RCC 7860 (cell line): ENCODE measurements at places on chromosomes 2 and 18.

DNA sequence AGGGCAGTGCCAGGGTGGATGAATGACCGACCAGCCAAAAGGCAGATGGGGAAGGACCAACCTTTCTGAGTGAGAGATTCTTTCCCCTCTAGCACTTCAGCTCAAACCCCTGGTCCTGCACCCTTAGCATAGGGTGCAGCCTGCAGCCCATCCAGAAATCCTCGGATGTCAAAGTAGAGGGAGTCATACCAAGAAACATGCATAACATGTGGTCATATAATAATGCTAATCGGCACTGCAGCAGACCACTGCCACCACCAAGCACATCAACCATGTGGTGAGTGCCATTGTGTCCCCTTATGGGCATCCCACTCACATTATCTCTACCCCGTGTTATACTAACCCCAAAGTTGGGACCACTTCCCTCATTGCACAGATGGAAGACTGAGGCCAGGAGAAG lies 17.7 kb downstream of the ATOH8 start:
- DNase-seq = no peak

DNA sequence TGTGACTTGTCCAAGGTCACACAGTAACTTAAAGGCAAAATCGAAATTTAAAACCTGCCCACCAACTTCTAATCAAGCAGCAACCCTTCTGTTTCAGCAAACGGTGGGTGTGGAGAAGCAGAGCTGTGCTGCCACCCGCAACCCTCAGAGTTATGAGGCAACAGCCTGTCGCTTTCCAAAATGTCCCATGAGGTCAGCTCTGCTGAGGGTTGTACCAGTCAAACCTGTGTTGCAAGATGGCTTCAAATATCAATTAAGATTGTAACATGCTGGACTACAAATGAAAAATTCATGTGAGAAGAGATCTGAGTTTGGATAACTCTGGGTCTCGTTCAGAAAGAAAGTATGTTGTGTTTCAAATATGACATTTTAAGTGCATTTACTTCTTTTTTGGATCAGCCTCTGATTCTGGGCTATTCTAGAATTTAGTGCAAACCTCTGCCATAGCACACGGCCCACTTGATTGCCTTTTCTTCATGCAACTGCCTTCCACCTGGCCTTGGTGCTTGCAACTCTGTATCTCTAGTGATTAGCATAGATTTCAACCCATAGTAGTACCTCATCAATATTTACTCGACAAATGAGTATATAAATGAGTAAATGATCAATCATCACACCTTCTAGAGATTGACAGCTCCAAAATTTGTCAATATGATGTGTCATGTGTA lies 69.3 kb downstream of the TIMM21 start:
- no peak for DNase-seq

DNA sequence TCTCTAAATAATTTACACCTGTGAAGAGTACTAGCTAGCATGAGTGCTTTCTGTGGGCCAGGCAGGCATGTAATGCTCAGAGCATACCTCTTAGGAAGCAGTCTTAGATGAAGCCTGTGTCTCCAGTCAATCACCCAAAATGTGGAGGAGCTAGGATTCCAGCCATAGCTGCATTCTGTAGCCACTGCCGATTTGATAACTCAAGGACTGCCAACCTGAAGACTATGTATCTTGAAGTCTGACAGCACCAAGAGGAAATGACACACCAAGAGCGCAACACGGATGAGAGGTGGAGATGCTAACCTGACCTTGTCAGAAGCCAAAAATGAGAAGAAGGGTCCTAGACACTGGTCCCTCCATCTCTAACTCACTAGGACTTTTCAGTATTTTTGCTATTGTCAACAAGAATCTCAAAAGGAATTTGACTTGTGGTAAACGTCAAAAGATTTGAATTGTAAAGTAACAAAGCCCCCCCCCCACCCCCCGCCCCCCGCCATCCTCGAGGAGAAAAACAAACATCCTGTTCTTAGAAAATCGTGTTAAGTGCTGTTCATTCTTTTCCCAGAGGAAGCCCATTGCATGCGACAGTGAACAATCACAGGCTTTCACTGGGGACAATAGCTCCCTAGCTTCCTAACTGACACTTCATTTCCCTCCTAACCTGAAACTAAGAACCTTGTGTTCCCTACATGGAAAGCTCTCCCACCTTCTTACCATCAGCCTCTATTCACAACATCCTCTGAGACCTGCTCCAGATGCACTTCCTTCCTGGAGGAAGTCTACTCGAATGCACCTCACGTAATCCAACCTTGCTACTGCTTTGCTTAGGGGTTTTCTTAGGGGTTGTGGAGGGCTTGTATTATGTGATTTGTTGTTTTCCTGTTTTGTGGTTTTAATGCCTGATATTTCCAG lies 14.7 kb downstream of the CDC42EP3 start:
- DNase-seq = no peak

- DNase-seq = no peak
Measured at GRCh38 chr2:6877402-6878304, at the start of gene RSAD2. Gene RSAD2, plus strand, starts transcription at chr2:6877777. Its CDS starts 24 bp downstream, at chr2:6877801.

DNA sequence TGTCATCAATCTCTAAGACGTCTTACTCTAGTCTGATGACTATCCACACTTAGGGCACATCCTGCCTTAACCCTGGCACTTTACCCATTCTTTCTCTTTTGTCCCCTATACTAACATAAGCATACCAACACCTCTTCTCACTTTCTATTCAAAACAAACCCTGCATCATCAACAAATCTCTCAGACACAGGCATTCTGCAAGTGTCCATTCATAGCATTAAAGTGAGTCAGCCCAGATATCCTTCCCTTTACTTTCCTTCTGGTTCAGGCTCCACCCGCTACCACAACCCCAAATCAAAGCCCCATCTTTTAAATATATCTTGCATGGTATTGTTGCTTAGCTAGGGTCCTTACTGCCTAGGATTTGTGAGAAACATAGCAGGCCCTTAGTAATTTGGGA lies 3.8 kb downstream of the GRB14 start:
- peak; percentile 36 for DNase-seq

GRCh38 chr18:12597760-12598159 lies 60.1 kb downstream of the SPIRE1 start:
- peak; percentile 80 for DNase-seq

- peak; percentile 81 for DNase-seq
Measured at GRCh38 chr2:12106440-12107080, 360.1 kb downstream of the LPIN1 start.

DNA sequence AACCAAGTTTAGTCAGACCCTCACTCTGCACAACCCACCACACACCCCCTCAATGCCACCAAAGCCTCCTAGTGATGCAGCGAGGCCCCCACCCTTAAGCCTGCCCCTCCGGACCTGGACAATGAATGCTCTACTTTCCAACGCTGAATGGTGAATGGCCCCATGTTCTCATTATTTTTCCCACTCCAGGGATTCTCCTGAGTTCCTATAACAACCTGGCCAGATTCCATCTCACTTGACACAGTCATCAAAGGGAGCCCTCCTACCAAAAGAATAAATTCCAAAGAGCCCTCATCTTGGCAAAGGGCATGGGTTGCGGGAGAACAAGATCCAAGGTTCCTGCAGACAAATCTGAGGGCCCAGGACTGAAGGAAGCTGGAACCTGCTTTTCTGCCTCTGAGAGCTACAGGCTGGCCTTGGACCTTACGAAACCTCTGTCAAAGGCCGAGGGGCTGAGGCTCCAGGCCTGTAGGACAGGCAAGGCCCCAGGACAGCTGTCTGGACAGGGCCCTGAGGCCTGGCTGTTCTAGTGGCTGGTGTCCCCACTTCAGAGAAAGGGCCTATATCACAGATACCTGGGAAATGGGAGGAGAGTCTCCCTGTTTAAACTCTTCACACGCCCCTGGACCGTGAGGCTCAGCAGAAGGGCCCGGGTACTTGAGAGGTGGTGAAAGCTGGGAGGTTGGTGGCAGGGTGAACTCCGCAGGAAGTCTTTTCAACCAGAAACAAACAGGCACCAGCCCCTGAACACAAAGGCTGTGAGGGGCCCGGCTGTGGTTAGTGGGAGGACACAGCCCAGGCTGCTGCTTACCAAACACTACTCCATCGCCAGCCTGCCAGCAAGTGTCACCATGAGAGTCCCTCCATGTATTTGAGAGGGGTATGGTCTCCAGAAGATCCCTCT lies 27.3 kb downstream of the SFXN5 start:
- no peak for DNase-seq

DNA sequence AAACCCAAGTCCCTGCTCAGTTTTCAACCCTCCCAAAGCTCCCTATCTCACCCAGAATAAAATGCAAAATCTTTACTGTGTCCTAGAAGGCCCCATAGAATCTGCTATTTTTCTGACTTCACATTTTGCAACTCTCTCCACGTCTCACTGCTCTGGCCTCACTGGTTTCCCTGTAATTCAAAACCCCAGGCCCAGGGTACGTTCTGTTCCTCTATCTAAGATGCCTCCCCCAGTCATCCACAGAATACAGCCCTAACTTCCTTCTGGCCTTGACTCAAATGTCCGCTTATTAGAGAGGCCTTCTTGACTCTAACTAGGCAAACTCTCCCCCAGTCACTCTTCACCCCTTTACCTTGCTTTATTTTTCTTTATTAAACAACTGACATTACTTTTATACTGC lies 42.0 kb downstream of the FAM161A start:
- no peak for DNase-seq

GRCh38 chr2:31762085-31762484 lies 181.3 kb upstream of the SRD5A2 start:
- DNase-seq = no peak

DNA sequence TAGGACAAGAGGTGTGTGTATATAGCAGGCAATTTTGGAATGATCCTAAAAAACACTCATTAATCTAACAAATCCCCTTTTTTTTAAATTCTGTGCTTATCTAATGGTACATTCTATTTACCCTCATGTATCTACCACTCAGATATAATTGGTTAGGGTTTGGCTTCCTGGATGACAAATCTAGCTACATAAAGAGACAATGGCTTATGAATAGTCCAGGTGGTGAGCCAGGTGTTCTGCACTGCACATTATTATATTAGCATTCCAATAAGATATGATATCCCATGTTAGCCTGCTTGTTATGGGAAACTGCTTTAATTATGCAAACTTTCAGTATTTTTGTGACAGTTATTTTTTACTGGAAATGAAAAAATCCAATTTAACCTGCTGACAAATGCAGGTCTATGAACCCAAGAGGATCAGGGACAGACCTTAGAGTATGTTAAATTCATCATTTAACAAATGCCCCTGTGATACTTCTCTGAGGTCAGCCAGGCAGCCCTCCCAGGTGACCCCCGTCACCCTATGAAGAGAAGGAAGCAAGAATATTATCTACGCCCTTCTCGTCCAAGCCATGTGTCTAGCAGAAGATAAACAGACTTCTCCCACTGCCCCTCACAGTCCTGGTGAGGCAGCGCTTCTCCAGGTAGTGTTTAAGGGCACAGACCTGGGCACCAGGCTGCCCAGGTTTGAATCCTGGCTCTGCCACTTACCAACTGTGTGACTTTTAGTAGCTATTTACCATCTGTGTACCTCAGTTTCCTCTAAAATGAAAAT lies 83.0 kb downstream of the ADD2 start:
- no peak for DNase-seq

- no peak for DNase-seq
Measured at GRCh38 chr2:240809276-240809675, 10.7 kb downstream of the KIF1A start.

GRCh38 chr2:125553768-125554167 lies 1102.2 kb upstream of the GYPC start:
- DNase-seq = no peak

GRCh38 chr2:45942237-45942738 lies 290.8 kb downstream of the PRKCE start:
- no peak for DNase-seq

- no peak for DNase-seq
Measured at GRCh38 chr18:73151086-73151485, 283.3 kb upstream of the NETO1 start.
